ENCODE measurements at places on chromosomes 7 and 10.
A peak's percentile ranks its signal among the peaks of the same experiment; 100 is the strongest.

DNA sequence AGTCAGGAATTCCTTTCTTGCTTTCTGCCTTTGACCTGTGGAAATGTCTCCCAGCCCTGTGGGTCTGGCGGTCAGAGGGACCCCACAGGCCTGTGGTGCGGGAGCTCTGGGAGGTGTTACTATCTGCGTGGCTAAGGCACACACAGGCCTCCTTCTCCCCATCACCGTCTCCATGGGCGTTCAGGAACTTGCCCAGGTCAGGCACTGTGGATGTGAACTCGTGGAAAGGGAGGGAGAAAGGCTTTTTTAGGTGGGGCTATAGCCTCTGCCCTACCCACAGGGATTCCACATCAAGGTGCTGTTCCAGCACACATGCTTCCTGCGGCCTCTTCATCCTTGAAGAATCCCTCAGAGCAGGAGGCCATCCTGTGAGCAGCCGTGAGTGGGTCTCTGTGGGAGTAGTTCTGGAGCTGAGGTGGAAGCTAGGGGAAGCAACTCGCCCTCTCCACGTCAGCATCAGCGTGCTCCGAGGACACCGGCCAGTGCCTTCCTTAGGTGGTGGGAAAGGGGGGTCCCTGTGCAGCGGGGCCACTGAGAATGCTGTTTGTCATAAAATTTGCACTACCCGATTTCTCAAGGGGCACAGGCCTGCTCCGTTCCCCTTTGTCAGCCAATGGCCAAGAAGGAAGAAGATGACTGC lies 7.5 kb upstream of the ATP6V0E2 start:
- no peak for DNase-seq

- no peak for DNase-seq
Measured at GRCh38 chr7:146510088-146510680, 393.6 kb downstream of the CNTNAP2 start.

GRCh38 chr7:21084286-21084685 lies 297.6 kb upstream of the SP8 start:
- no peak for DNase-seq

DNA sequence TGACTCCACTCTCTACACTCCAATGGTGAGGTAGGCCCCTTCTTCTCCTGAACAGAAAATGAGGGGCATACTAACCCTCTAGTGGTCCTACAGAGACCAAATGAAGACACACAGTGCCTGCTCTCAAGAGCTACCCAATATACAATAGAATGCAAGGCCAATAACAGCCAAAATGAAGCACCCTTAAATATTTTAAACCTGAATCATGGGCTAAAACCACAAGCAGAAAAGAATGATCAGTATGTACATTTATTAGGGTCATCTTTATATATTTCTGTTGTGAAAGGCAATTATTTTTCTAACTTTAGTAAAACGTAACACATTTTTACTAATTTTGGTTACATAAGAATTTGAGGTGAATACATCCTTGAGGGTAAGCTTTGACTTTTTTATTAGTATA lies 49.9 kb upstream of the COL1A2 start:
- DNase-seq: no peak

DNA sequence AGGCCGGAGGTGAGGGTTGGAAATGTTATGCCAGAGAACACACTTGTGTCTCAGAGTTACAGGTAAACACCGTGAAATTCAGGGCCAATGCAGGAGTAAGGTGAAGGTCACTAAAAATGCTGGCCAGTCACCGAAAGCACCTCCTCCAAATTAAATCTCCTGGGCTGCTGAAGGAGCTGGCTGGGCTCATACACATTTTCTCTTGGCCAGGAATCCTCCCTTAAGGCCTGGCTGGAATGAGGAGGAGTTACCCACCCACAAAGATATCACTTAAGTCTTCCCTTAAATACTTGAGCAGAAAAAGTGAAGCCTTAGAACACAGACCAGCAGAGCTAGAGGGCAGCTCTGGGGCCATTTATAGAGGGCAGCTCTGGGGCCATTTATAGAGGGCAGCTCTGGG lies 46.3 kb downstream of the HTRA1 start:
- no peak for DNase-seq

DNA sequence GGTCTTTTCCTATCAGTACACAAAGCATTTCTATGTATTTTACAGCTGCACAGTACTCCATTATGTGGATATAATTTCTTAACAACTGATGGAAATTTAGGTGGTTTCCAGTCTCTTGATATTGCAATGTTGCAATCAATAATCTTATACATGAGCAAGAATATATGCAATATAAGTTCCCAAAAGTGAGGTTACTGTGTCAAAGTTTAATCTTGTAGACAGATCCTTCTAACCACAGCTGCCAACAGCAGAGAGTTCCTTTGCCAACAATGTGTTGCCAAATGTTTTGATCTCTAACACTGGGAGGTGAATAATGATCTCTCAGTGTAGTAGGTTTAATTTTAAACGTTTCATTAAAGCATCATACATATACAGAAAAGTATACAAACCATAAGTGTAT lies 54.5 kb downstream of the CUL2 start:
- no peak for DNase-seq

GRCh38 chr10:105837951-105838350 lies 1196.9 kb downstream of the SORCS3 start:
- peak; percentile 67 for DNase-seq

DNA sequence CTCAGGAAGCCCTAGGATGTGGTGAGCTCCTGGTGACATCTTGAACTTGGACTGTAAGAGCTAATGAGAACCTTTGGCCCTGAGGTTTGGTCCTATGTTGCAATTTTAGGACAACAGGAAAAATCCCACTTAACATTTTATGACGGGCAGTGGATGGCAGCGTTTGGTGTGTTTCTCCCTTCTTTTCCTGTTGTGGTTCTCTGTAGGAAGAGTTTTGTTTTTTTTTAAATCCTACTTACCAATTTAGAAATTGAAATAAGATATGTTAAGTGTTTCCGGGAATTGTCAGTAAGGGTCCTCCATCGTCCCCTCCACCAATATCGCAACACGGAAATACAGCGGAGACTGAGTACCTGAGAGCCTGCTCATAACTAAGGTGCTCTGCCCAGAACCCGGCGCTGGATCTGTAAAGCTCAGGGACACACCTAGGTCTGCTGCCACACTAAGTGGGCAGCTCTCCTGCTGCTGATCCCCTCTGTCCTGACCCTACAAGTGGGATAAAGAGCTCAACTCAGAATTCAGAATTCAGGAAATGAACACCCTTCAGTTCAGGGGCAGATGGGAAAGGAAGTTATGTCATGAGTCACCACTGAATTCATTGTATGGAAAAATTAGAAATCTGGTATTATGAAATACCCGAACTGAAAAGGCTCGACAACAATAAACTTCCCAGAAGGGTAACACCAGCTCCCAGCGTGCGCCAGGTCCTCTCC lies 9.1 kb upstream of the PROSER2 start:
- no peak for DNase-seq

GRCh38 chr7:17678896-17679295 lies 261.4 kb downstream of the SNX13 start:
- DNase-seq: no peak

DNA sequence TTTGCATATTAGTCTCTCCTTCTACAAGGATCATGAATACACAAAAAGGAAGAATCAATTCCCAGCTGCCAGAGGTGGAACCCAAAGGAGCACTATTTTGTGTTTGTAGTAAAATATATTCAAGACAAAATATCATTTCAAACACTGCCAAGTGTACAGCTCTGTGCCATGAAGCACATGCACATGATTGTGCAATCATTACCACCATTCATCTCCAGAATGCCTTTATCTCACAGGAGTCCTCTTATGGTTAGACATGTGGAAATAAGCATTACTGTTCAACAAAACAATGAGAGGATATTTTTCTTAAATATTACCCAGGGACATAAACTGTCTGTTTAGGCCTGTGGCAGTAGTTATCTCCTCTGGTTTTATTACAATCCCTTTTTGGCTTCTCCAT lies 151.4 kb upstream of the PPP1R3A start:
- no peak for DNase-seq

GRCh38 chr10:3605882-3606281 lies 179.1 kb downstream of the KLF6 start:
- no peak for DNase-seq

DNA sequence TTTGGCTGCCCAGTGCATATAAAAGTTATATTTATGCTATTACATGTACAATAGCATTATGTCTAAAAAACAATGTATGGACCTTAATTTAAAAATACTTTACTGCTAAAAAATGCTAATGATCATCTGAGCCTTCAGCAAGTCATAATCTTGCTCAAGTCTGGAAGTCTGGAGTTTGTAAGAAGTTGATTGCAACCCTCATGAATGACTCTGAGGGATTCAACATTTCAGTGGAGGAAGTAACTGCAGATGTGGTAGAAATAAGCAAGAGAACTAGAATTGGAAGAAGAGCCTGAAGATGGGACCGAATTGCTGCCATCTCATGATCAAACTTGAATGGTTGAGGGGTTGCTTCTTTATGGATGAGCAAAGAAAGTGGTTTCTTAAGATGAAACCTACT lies 13.0 kb upstream of the ADAMTS14 start:
- DNase-seq: no peak

GRCh38 chr10:90913774-90914420 lies 7.0 kb downstream of the ANKRD1 start:
- DNase-seq: peak; percentile 10

DNA sequence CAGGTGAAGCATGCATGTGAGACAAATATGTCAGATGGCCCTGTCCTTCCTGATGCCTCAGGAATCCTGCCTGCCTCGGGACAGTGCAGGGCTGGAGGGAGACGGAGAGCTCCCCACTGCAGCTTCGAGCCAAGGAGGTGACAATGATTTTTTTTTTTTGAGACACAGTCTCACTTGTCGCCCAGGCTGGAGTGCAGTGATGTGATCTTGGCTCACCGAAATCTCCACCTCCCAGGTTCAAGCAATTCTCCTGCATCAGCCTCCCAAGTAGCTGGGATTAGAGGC lies 68.8 kb downstream of the OAT start:
- DNase-seq: no peak

GRCh38 chr10:124875596-124875995 lies 66.3 kb upstream of the ZRANB1 start:
- DNase-seq: no peak

DNA sequence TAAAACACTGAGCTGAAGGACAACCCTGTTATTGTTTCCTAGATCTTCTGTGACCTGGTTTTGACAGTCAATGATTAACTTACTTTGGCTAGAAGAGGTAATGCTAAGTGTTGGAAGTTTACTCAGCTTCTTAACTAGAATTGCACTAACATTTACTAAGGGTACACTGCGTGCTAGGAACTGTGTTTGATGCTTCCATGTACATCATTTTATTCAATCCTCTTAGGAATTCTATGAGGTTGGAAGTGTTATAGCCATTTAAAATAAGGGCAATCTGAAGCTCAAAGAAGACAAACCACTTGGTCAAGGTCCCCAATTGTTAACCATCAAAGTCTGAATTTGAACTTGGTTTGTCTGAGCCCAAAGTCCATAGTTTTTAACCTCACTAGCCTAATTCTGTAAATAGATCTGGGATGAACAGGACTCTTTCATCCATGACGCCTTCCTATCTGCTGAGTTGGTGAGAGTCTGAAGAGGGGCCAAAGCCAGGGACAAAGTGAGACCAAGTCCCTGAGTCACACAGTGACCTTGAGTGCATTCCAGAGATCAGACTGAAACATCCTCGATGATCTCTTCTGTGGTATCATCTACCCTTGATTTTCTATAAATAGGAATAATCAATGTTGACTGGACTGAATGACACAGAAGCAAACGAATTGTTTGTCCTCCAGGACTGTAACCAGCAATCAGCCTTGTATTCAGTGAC lies 29.2 kb upstream of the ZNRF2 start:
- no peak for DNase-seq

- peak; percentile 16 for DNase-seq
Measured at GRCh38 chr10:21599582-21599981, 65.5 kb downstream of the MLLT10 start.

GRCh38 chr10:33142295-33142694 lies 184.3 kb upstream of the ITGB1 start:
- DNase-seq: no peak

- no peak for DNase-seq
Measured at GRCh38 chr10:32988604-32989003, 30.6 kb upstream of the ITGB1 start.

DNA sequence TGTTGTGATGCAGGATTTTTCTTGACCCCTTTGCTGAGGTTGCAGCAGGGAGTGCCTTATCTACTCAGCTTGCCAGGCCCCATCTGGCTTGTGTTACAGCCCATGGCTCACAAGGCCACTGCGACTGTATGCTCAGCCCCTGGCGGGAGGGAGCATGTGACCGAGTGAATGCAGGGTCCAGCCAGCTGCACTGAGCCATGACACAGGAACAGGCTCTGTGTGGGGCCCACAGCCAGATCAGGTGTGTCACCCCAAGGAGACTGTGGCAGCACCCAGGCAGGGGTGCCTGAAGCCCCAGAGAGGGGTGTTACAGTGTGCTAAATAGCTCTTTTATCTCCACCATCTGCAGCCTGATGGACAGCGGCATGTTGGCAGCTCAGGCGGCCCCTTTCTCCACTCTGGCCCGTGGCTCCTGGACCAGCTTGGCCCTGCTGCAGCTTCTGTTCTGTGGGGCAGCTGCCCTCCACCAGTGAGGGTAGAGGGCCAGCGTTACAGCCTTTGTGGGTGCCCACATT lies 2.6 kb upstream of the PCBD1 start:
- DNase-seq: no peak

DNA sequence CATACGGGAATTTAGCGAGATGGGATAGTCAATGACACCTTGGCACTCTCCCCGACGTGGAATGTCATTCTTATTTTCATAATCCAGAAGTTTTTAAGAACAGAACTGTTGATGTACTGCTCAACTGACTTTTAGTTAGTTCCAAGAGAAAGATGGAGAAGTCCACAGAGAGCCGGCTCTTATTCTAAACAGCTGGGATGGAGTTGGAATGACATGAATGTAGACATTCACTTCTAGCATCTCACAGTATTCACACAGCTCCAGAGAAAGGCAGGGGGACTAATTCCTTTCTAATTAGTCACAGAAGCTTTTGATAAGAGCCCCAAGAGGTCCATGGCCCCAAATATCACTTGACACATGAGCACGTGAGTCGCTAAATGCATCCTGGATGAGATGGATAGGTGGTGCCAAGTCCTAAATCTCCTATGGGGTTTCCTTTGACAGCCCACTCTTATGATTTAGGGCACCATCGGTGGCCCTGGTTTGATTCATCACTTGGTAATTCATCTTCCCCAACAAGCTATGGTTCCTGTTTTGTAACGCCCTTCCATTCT lies 420.3 kb upstream of the AUTS2 start:
- DNase-seq: no peak

DNA sequence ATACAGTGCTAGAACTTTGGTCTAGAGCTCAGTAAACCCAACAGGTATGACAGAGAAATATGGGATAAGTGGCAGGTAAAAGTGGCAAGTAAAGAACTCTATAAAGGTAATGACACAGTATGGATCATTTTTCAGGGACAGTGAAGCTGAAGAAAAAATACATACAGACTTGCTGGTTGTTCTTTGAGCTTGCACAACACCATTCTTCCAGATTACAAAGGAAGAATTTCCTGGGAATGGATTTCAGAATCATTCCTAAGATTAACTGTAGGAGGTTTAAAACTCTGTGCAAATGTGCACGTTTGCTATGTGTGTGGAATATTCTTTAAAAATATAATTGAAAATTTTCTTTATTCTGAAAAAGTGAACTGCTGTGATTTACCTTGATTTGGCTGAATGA lies 36.0 kb downstream of the PHF14 start:
- DNase-seq: no peak

- DNase-seq: no peak
Measured at GRCh38 chr7:8040768-8041369, 72.3 kb downstream of the GLCCI1 start.

All from GM12865 (cell line).